ENCODE measurements at places on chromosomes 7 and 10. TPM values are rescaled to one million over a fixed set of nuclear protein-coding genes. Genes with fewer than 3 reads are reported as not detected.

DNA sequence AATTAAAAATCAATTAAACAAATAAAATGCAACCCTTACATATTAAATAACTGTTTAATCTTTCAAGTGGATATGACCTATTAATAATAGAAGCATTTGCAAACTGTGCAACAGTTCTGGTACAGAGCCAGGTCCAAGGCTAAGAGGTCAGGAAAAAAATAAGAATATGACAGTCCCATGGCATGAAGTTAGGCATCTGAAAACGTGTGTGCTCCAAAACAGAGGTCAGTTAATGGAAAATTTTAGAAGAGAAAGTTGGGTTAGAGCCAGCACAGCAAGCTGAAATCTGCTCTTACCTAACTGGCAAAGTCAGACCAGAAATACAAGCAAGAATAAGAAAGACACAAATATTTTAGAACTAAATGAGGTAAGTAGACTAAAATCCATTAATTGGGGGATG, 757.7 kb downstream of the GRM8 start:
- no peaks in the 10 kb centered on the region for H3K27me3 ChIP-seq
- no peak overlapping the region for H3K27ac ChIP-seq
- no peak for DNase-seq
- no peaks in the 10 kb centered on the region for H3K36me3 ChIP-seq

DNA sequence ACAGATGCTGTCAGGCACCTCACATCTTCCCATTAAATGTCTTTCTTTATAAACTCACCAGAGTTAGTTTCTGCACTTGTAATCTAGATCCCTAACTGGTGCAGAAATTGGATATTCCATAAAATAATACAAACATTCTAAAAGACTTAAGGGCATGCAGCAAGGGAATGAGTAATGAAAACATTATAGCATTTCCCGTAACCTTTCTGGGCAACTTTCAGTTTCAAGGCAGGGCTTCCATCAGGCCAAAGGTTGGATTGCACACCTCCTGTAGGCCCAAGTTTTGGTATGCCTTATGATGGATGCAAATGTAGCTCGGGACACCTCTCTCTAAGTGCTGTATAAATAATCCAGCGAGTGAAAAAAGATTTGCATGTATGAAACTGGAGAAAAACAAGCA, 129.9 kb upstream of the LYZL2 start:
- H3K36me3 ChIP-seq: no peaks in the 10 kb centered on the region
- H3K27ac ChIP-seq: no peak overlapping the region
- DNase-seq: no peak
- no peaks in the 10 kb centered on the region for H3K27me3 ChIP-seq

DNA sequence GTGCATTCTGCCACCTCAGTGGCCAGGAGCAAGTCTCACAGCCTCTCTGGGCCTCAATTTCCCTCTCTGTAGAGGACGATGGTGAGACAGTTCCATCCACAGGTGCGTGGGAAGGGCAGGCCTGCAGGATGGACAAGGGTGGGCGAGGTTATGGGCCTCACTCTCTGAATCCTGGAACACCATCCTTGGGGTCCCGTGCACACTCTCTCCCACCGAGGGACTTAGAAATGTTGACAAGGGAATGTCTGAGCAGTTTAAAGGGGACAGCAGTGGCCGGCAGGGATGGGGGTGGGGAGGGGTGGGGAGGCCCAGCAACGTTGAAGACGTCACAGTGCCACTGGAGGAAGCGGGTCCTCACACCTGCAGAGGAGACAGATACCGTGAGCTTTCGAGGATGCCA, 111.5 kb downstream of the FOXL3 start:
- no peaks in the 10 kb centered on the region for H3K4me1 ChIP-seq
- peaks cover 18% of the 10 kb centered on the region for H3K36me3 ChIP-seq
- no peak for DNase-seq
- H3K4me3 ChIP-seq: no peak overlapping the region
- peaks cover 5% of the 10 kb centered on the region for H3K27me3 ChIP-seq

- no peak for DNase-seq
- no peaks in the 10 kb centered on the region for H3K4me1 ChIP-seq
- H3K36me3 ChIP-seq: no peaks in the 10 kb centered on the region
- no peak overlapping the region for H3K4me3 ChIP-seq
- no peak overlapping the region for H3K27ac ChIP-seq
Measured at GRCh38 chr7:21300692-21301091, 127.2 kb upstream of the SP4 start.

GRCh38 chr10:71393841-71394475, 2.8 kb upstream of the CDH23 start:
- no peak overlapping the region for H3K4me3 ChIP-seq
- H3K27ac ChIP-seq: no peak overlapping the region
- H3K27me3 ChIP-seq: peaks cover 12% of the 10 kb centered on the region
- H3K4me1 ChIP-seq: no peaks in the 10 kb centered on the region
- H3K36me3 ChIP-seq: no peaks in the 10 kb centered on the region
- DNase-seq: no peak

GRCh38 chr7:134514106-134514505, 13.3 kb upstream of the AKR1B10 start:
- no peaks in the 10 kb centered on the region for H3K4me1 ChIP-seq
- no peak overlapping the region for H3K27ac ChIP-seq
- H3K27me3 ChIP-seq: no peaks in the 10 kb centered on the region

The PNLIPRP1 gene
- total RNA-seq: not detected

The CALML5 gene
- not detected for total RNA-seq

GRCh38 chr10:73857446-73857845, 16.9 kb downstream of the CAMK2G start:
- no peak for DNase-seq
- no peak overlapping the region for H3K4me3 ChIP-seq
- H3K27ac ChIP-seq: no peak overlapping the region
- peaks cover 6% of the 10 kb centered on the region for H3K27me3 ChIP-seq
- peaks cover 29% of the 10 kb centered on the region for H3K36me3 ChIP-seq

The PILRA gene
- total RNA-seq: 4.2 TPM

Measured in endothelial cell (in vitro differentiated cells).